Bronchus fibroblast of lung (primary cell): ENCODE measurements at places on chromosomes 13 and 19. TPM values are rescaled to one million over a fixed set of nuclear protein-coding genes. Genes with fewer than 3 reads are reported as not detected.

C19orf85 gene
- not detected in 2 replicates for total RNA-seq

C2CD4C gene
- total RNA-seq = 0.15 TPM in 1 of 2 replicates, not detected in the other

CYP2A6 gene
- not detected in 2 replicates for total RNA-seq

CYP4F2 gene
- not detected in 2 replicates for total RNA-seq

LILRA6 gene
- total RNA-seq = not detected in 2 replicates

TMEM145 gene
- total RNA-seq = 0.17 TPM in 1 of 2 replicates, not detected in the other

ZNF112 gene
- 1.5 TPM in 2 replicates for total RNA-seq

SERP2 gene
- 4.0 and 5.4 TPM in 2 replicates for total RNA-seq

FFAR3 gene
- total RNA-seq = not detected in 2 replicates

BEST2 gene
- not detected in 2 replicates for total RNA-seq

TEX26 gene
- total RNA-seq = 0.17 and 0.30 TPM in 2 replicates

ITGBL1 gene
- total RNA-seq = 22.1 and 24.9 TPM in 2 replicates

FXYD1 gene
- 0.50 and 1.8 TPM in 2 replicates for total RNA-seq

APOC1 gene
- 15.8 and 15.9 TPM in 2 replicates for total RNA-seq

PRTN3 gene
- not detected in 2 replicates for total RNA-seq

GRIN2D gene
- 0.15 and 0.34 TPM in 2 replicates for total RNA-seq
